Heart right ventricle (tissue), 16 donors: ENCODE measurements at places on chromosomes 11 and 22. TPM values are rescaled to one million over a fixed set of nuclear protein-coding genes. Genes with fewer than 3 reads are reported as not detected.

Gene FAM180B
- total RNA-seq = 0.24 TPM

Gene SEZ6L
- 1.2 TPM for total RNA-seq

Gene OR51B2
- total RNA-seq = not detected

Gene CDC45
- total RNA-seq = not detected

- DNase-seq = no peak
These were observed 42.8 kb downstream of the YAP1 start for GRCh38 chr11:102153082-102153481.

DNA sequence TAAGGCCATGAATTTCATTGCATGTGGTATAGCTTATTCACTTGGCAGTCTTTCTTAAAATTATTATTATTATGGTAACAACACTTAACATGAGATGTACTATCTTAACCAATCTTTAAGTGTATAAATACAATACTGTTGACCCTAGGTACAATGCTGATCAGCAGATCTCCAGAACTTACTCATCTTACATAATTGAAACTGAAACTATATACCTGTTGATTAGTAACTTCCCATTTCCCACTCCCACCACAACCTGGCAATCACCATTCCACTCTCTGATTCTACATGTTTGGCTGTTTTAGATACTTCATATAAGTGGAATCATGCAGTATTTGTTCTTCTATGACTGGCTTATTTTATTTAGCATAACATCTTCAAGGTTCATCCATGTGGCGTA lies 150.2 kb upstream of the POU2AF2 start:
- DNase-seq = no peak

- DNase-seq = no peak
These were observed 60.5 kb upstream of the MMP13 start for GRCh38 chr11:103016031-103016430.

- DNase-seq = peak; percentile 56
These were observed 15.2 kb downstream of the UFD1 start for GRCh38 chr22:19463491-19464469.

GRCh38 chr11:95252586-95252985 lies 21.6 kb upstream of the SESN3 start:
- no peak for DNase-seq

DNA sequence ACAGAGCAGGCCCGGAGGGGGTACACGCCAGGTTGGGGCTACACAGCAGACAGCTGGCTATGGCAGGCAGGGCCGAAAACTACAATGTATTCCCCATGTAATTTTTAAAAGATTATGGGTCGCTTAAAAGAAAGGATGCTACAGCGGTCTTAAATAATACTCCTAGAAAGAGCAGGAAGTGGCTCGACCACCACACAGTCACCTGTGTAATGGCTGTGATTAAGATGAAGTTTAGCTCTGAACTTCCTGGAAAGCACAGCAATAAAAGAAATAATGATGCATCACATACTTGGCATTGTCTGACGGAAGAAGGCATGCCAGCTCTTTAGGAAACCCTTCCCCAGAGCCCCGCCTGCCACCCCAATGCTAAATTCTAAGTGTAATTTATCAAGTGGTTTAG lies 32.6 kb downstream of the WNT11 start:
- DNase-seq = no peak

GRCh38 chr11:41225856-41226633 lies 233.4 kb downstream of the LRRC4C start:
- no peak for DNase-seq

DNA sequence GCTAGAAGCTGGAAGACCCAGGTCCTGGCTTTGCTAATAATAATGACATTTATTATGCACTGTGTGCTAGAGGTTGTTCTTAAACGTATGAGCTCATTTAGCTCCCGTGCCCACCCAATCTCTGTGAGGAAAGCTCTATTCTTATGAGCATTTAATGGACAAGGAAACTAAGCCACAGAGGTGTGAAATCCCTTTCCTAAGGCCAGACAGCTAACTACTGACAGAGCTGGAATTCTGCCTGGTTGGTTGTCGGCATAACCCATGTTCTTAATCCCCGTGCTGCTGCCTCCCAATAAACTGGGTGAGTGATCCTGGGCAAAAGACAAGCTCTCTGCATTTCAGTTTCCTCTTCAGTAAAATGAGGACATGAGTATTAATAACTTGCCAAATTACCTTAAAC lies 49.4 kb downstream of the SNX19 start:
- DNase-seq = no peak

GRCh38 chr11:83282084-83282716 lies 4.0 kb downstream of the CCDC90B start:
- no peak for DNase-seq

GRCh38 chr11:128420951-128421350 lies 166.4 kb downstream of the ETS1 start:
- no peak for DNase-seq

GRCh38 chr11:74923125-74923524 lies 25.8 kb downstream of the XRRA1 start:
- no peak for DNase-seq

GRCh38 chr11:94796863-94797262 lies 28.7 kb downstream of the AMOTL1 start:
- DNase-seq = no peak

DNA sequence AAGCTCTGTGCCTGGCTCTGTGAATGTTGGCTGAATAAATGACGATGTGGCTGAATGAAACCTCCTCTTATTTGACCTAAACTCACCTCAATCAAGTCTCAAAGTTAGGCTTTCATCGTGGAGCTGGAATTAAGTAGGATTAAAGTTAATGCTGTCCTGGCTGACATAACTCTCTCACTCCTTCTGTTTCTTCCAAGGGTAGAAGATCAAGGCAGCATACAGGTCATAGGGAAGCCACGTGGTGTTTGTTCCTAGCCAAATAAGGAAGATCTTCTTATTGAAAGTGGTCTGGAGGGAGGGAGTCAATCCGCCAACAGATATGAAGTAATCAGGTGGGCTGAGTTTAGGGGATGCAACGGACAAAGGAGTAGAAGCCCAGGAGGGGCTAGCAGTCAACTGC lies 59.5 kb downstream of the TRIM29 start:
- no peak for DNase-seq
